ENCODE measurements at places on chromosomes 4 and X.

DNA sequence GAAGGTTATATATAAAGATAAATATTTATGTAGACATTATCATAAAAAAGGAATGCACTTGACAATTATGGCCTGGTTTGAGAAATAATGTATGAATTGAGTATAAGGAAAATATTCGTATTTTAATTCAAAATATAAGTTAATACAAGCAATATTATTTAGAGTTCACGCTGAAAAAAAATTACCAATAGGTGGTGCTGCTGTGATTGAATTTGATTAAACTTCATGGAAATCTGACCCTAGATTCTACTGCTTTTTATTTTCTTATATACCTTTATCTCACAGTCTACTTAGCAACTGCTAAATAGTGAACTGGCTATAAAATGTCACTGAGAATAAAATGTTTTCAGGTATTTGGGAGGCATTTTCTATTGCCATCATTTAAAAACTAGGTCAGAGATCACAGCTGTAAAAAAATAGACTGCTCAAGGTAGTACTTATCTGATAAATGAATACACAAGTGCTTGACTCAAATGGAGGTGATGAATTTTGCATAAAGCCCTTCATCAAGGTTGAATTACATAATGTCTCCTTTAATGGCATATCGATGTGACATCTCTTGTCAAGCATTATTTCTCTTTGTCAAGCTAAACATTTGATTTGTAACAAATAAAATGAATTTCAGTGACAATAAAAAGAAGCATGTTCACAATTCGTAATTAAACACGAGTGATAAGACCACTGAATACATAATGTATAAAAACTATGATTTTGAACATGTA is 1638.8 kb upstream of the PCDH7 start:
- DNase-seq = no peak

GRCh38 chr4:36388710-36389109 is 107.3 kb downstream of the DTHD1 start:
- no peak for DNase-seq

DNA sequence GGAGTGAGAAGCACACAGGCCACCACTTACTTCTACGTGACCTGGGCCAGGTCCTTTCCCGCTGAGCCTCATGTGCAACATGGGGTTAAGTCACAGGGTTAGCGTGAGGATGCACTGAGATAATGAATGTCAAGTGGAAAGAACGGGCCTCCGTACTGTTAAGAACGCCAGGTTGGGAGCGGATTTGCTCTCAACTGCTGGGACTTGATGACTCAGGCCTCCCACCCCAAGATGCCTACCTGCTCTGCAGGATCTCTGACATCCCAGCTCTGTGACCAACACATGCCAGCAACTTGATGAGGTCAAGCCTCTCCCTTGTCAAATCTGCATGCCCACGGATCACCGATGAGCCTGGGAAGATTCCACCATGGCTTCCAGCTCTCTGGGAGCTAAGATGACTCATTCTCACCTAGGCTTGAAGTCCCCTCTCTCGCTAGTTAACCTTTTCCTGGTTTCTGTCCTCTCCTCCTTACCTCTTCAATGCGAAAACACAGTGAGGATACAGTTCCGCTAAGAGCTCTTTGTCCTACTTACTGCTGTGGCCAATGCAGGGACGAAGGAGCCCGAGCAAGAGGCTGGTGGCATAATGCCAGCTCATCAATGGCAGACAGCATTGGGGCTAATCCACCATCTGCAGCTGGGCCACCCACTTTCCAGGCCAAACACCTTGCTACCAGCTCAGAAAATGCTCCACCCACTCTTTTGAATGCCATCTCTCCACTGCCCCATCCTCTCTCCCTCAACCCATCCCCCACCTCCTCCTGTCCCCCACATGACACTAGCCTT is 67.6 kb downstream of the PJA1 start:
- no peak for DNase-seq

DNA sequence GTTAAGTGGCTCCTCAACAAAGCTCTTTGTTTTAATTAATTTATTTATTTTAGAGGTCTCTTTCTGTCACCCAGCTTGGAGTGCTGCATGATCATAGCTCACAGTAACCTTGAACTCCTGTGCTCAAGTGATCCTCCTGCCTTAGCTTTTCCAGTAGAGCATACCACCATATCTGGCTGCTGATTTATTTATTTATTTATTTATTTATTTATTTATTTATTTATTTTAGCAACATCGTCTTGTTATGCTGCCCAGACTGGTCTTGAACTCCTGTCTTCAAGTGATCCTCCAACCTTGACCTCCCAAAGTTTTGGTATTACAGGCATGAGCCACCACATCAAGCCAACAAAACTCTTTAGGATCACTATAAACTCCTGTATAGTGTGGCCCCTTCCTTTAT is 15.8 kb upstream of the KLF8 start:
- DNase-seq = no peak

DNA sequence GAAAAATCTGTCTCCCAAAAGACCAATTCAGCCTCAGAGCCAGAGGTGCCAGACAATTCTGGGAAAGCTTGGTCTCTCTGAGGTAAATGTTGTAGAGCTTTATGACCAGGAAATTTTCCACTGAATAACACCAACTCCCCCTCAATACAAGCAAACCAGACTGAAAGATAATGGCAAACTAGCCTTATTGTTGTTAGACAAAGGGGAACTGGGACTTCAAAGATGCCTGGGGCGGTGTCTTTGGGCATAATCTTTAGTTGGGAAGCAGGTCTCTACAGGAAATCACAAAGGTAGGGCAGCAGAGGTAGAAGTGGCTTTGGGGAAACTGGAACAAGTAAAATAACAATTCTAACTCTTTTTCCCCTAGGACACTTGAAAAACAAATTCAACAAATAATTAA is 12.0 kb downstream of the COL4A6 start:
- DNase-seq = no peak

DNA sequence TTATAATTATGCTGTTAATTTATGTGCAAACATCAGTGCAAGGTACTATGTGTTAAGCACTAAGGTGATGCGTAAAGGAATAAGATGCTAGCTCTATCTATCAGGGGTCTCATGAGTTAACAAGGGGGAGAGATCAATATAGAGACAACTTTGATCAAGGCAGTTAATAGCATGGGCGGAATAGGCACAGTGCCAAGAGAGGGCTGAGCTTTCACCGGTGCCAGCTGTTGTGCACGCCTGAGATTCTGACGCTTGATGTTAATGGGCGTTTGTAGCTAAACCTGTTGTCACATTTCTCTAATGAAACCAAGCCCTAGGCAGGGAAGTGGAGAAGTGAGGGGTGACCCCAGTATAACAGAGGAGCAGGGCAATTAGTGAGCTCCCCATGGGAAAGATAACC is 86.0 kb upstream of the NMU start:
- no peak for DNase-seq

- no peak for DNase-seq
Observed at GRCh38 chr4:20137176-20137575, 114.5 kb upstream of the SLIT2 start.

DNA sequence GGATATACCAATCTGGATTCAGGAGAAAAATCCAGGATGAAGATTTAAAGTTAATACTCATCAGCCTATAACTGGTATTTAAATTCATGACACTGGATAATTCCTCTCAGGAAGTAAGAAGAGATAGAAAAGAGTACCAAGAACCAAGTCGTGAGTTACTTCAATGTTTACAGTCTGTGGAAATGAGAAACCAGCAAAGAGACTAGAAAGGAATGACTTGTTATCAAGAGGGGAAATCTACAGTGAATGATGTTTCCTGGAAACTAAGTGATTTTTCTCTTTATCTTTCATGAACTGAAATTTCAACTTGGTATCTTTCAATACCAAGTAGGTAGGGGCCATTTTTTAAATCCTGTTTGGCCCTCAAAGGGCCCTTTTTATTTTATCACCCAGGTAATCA is 217.9 kb upstream of the AFF2 start:
- DNase-seq = no peak

GRCh38 chrX:150692831-150693724 is at the start of gene MTMR1:
Gene MTMR1 (plus strand): TSS chrX:150693396. CDS start chrX:150693531, 135 bp downstream.
- DNase-seq = peak; percentile 52

DNA sequence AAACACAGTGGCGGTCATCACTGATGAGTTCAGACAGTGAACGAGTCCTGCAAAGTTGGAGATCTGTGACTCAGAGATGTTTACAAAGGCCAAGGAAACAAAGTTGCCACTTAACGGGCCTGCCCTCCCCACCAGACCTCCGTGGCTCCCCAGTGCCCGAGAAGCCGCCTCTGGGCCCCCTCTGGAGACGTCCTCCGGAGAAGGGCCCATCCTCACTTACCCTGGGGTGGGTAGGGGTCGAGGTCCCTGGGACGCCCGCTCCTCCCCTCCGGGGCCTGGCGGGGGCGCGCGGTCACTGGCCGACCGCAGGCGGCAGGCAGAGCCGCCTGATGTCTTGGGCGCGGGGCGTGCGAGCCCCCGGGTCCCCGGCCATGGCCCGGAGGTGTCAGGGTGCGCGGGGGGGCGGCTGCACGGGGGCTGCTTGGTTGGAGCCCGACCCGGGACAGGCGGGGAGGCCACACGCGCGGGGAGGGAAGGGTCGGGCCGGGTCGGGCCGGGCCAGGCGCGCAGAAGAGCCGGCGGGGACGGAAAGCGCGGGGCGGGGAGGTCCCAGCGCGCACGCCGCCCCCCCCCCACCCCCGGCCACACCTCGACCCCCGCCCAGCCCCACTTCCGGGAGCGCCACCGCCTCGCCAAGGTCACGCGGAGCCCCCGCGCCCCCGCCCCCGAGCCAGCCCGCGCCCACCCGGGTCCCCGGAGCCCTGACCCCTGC is 529 bp downstream of the DHRSX start:
- DNase-seq = peak; percentile 28
